Erythroblast (primary cell): ENCODE measurements at places on chromosomes 2 and 18.

- no peak for DNase-seq
Observed at GRCh38 chr2:109247812-109248211, 118.8 kb downstream of the SH3RF3 start.

DNA sequence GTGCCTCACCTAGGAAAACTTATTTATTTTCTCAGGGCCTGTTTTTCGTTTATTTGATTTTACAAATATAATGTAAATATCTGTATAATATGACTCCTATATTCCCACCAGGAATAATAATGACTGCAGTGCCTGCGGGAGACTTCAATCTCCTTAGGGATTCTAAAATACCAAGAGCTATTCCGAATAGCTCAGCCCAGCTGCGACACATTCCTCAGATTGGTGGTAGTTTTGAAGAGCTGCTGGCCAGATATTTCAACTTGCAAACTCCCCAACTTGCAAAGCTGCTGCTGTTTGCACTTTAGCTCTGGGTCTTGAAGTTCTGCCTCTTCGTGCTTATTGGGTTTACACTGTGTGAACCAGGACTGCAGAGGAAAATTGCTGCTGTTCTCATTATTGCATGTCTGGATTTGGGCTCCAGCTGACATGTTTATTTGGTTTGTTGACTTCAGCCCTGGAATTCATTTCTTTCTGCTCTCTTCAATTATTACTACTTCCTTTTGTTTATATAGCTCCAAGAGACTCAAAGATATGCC lies 480.2 kb upstream of the CHST9 start:
- DNase-seq = no peak

DNA sequence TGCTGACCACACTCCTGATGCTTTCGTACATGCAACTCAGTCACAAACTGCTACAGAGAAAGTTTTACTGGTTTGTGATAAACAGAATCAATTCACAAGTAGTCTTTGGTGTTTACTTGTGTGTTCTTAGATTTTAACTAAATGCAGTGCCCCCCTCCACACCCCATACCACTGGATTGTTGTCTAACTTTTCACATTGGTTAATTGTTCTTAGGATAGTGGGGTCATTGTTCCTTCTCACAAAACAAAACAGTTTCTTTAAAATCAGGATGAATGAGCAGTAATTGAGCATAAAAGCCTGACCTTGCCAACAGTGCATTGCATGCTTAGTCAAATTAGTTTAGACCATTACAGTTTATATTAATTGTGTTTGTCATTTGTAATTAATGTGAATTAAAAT lies 14.1 kb upstream of the PNPT1 start:
- no peak for DNase-seq

DNA sequence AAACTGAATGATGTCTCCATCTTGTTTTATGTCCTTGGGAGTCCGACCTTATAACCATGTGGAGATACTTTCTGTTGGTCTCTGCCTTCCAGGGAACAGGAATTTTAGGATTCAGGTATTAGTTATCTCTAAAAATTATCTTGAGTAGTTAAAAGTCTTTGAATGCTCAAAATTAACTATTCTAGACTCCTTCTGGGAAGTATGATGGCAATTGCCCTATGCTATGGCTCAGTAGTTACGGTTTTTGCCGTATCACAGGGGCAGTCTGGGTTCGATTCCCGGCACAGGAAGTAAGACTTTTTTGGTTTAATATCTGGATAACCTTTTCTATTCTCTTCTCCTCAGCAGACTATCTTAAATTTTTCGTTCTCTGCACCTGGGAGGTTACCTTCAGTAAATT lies 708.7 kb upstream of the LRATD1 start:
- DNase-seq = no peak

DNA sequence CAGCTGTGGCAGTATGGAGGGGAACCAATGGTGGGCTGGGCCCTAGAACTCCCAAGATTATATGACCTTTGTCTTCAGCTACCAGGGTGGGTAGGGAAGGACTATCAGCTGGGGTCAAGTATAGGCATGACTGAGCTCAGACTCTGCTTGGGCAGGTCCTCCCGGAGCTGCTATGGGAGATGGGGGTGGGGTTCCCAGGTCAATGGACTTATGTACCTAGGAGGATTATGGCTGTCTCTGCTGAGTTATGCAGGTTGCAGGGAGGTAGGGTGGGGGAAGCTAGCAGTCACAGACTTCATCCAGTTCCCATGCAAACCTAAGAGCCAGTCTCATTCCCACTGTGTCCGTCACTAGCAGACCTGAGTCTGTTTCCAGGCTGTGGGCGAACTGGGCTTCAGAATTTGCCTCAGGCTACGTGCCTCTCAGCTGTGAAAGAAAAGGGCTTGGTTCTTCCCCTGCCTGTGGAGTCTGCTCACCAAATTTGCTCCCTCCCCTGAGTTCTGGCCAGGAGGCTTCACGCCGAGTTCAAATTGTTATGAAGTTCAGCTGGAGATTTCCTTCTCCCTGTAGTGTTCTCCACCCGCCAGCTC lies 985.8 kb upstream of the NRXN1 start:
- DNase-seq = no peak

DNA sequence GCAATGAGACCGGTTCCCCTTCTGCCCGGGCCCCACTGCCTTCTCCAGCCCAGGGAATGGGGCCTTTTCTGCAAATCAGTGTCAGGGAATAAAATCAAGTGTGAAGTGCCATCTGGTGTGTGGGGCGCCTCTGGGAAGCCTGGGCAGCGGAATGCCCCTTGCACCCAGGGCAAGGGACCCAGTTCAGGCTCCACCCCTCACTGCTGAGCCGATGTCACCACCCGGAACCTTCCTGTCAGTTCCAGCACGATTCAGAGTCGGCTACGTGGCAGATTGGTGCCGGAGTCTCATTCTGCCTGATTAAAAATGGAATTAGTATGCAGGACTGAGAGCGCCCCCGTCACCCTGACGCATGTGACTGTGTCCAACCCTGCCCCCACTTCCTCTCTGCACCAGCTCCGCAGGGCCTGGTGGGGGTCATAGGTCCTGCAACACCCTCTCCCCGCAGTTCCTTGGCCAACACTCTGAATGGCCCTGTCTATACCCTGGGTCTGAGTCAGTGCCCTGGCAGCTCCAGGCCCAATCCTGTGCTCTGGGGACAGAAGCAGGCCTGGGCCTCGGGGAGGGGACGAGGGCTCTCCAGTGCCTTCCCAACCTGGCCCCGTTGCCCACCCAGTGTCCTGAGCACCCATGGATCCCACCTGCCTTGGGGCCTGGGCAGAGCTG lies 8.2 kb upstream of the ALPI start:
- no peak for DNase-seq

DNA sequence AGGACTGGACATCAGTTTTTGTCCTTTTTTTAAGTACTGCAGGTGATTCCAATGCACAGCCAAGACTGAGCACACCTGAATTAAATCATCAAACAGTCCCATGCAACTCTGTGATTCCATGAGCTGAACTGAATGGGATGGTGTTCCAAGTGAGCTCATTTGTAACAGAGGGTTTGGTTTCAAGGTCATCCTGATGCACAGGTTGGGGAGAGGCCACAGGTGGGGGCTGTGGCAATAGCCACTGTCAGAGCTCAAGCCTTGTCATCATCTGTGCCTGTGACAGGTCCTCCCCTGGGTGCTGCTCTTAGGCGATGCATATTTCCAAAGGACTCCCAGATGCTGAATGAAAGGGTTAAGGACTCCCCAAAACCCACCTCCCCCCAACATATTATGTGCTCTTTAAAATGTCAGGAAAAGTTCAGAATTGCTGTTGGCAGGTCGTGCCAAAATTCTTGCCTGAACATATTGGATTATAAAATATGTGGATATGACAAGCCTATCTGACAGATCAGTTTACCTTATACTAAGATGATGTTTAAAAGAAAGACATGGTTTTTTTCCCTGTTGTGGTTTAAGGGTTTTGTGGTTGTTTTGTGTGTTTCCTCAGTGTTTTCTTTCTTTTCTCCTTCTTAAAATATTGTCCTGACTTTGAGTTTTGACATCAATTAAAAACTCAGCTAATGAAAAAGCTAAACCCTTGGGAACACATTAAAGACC lies 263.5 kb upstream of the SIX2 start:
- no peak for DNase-seq

DNA sequence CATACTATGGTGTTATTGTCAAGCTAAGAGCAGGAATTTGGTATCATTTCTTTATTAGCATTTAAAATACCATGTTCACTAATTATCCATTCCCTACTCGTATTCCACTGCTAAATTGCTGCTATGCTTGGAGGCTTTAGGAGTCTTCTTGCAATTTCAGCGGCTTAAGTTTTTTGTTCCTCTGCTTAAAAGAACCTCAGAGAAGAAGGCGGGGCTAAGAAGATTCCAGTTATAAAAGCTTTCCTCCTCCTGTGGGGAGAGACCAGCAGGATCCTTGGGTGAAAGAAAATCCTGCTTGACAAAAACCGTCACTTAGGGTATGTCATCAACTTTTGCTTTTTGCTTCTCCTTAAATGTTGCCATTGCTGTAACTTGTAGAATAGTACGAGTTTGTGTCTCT lies at the start of gene TRPM8:
TSS of gene TRPM8 (plus strand) at position 258 of the 400 bp plus-strand sequence. CDS start 9,165 bp downstream, outside the sequence.
- DNase-seq = no peak

DNA sequence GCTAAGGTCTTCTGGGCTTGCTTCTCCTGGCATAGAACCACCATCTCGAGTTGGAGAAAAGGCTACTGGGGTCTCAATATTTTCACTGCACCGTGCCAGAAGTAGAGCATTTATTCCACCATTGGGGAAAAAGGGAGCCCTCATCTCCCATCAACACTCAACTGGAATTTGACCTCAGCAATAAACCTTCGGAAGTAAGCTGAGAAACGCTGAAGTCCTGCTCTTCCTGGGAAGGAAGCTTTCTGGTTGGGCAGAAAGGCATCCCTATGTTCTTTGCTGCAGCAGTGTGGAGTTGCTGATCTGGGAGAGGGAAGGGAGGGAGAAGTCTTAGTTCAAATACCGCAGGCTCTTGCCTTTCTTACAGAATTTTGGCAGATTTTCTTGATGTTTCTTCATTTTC lies 368.8 kb downstream of the NUP35 start:
- DNase-seq = no peak

- DNase-seq = peak; percentile 11
Observed at GRCh38 chr2:211085056-211085680, 528.8 kb downstream of the CPS1 start.

GRCh38 chr18:50786864-50787263 lies 33.0 kb downstream of the MRO start:
- DNase-seq = no peak

DNA sequence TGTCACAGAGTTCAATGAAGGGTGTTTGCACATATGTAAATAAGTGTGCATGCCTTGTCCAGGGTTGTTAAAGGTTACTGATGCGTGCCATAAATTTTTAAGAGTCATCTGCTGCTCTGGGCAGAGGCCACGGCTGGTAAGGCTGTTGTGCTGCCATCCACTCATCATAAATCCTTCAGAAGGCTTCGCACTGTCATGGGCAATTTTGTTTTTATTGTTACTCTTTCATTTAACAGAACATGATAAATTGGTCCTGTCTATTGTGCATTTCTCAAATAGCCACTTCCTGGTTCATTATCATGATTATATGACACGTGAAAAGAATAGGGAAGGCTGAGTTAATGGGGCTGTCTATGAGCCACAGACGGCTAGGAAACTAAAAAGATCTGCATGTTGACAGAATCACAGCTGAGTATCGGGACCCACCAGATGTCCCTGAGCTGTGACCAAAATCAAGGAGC lies 634.3 kb upstream of the SOX11 start:
- no peak for DNase-seq

GRCh38 chr2:110639972-110640371 lies 37.9 kb downstream of the BUB1 start:
- DNase-seq = no peak

DNA sequence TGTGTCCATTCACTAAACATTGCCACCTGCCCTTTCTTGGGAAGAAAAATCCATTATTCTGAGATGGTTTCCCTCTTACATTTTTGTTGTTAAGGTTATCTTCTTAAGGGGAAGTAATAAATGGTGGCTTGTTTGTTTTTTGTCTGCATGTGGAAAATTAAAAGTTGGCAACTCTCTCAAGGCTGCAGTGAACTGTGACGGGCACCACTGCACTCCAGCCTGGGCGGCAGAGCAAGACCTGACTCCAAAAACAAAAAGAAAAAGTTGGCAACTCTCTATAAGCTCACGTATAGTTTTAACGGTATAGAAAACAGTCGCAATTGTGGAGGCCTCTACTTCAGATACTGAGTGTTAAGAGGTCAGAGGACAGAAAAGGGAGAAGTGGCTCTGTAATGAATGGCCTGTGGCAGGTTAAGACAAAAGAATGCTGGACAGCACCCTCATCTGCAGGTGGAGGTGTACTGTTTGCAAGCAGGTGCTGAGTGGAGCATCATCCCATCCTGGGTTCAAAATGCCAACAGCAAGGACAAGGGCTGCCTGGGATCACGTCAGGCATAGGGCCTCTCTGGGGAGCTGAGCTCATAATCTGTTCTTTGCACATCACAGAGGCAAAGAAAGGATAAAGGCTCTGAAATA lies 16.7 kb downstream of the L3MBTL4 start:
- DNase-seq = no peak

- no peak for DNase-seq
Observed at GRCh38 chr18:79921984-79922965, 29.2 kb downstream of the SLC66A2 start.

GRCh38 chr18:6731222-6731596 lies 1.7 kb downstream of the ARHGAP28 start:
- DNase-seq = no peak

DNA sequence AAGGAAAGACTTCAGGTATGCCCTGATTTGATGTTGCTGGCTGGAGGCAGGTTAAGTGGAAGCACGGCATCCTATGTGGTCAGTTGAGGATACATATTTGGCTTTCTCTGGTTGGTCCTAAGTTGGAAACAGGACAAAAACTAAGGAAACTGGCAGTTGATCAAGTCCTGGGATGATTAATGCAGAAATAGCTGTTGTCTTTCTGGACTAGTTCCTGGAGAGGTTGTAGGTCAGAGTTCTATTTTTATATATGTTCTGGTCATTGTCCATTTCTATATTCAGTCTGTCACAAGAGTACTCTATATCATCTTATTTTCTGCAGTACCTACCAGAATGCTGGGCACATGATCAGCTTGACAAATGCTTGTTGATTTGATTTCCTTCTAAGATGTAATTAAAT lies 4.0 kb upstream of the SLC35F5 start:
- no peak for DNase-seq

GRCh38 chr2:72137498-72138010 lies 10.1 kb downstream of the CYP26B1 start:
- DNase-seq = peak; percentile 43

DNA sequence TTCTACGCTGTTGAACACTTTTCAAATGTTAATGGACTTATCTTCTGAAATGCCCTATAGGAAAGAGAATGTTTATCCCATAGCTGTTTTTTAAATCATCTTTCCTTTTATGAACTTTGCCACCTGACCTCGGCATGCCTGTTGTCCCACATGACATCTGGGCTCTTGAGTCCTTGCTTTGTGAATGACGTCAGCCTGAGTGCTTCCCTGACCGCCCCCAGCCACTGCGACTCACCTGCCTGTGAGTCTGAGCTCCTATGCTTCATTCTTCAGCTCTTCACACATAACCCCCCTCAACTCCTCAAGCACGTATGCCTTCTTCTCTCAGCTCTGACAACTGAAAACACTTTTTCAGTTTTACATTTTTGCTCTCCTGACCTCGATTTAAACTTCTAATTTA lies 166.8 kb downstream of the DCDC2C start:
- no peak for DNase-seq

- no peak for DNase-seq
Observed at GRCh38 chr2:119326938-119327337, 39.7 kb downstream of the C2orf76 start.
